Thoracic aorta (tissue), 2 donors: ENCODE measurements at places on chromosomes 1 and 21.

GRCh38 chr1:58331156-58331555 is 215.4 kb downstream of the OMA1 start:
- DNase-seq, result no peak

GRCh38 chr1:36124404-36125128 is 456 bp downstream of the COL8A2 start:
- no peak for DNase-seq

DNA sequence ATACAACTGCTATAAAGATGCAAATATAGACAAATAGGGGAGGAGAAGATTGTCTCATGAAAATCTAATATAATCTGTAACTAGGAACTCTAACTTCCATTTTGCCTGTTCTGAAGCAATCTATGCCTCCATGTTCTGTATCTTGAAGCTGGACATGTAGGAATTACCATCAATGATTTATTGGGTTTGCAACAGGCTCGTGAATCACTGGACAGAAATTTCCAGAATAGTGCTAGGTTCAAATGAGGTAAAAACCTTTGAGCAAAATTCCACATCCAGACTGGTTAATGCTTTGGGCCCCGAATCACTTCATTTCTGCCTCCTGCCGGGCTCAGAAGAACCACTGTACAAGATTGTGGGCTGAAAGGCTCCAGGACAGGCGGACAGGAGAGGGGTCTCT is 110.7 kb upstream of the CTTNBP2NL start:
- no peak for DNase-seq

- no peak for DNase-seq
Measured at GRCh38 chr1:197692965-197693364, 82.3 kb downstream of the DENND1B start.

GRCh38 chr1:119896303-119896702 is at the start of gene ADAM30:
Gene ADAM30 (minus strand): TSS chr1:119896515. CDS start chr1:119896336, 179 bp downstream.
- no peak for DNase-seq

DNA sequence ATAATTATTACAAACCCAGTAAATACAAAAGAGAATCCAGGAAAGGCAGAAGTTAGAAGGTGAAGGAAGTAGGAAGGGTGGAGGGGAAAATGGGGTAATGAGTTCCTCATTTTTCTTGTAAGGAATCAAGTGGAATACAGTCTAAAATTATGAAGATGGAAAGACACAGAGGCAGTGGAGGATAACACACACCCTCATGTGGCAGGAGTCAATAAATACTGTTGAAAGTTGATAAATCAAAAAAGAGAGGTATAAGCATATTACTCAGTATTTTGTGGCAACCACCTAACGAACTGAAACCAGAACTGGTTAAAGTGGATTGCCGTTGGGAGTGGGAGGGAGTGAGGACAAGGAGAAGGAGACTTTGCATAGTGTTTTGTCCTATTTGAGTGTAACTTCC is 78.6 kb upstream of the SLC44A3 start:
- DNase-seq, result no peak

- no peak for DNase-seq
Measured at GRCh38 chr1:26132834-26133167, 21.2 kb downstream of the PDIK1L start.

DNA sequence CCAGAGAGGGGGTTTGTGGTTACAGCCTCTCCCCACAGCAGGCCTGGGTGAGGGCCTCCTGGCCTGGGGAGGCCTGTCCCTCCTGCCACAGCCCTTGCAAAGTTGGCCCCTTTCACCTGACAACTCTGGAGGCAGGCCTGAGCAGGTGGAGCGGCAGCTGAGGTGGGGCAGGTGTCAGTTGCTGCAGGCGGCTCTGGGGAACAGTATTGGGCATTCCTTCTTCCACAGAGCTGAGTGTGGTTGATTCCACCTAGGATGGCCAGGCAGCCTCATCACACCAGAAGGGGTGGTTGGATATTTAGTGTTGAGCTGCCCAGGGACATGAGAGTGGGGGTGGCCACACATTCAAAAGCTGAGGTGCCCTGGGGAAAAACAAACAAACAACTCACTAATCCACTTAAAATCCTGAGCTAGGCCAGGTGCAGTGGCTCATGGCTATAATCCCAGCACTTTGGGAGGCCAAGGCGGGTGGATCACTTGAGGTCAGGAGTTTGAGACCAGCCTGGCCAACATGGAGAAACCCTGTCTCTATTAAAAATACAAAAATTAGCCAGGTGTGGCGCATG is 31.1 kb downstream of the PIGP start:
- no peak for DNase-seq
